Adrenal gland (tissue), 19 donors: ENCODE measurements at places on chromosomes 6 and 20.

- DNase-seq, result no peak
Observed at GRCh38 chr6:112005013-112005371, 48.9 kb upstream of the CCN6 start.

GRCh38 chr6:22651731-22652130, 82.4 kb downstream of the HDGFL1 start:
- no peak for DNase-seq

DNA sequence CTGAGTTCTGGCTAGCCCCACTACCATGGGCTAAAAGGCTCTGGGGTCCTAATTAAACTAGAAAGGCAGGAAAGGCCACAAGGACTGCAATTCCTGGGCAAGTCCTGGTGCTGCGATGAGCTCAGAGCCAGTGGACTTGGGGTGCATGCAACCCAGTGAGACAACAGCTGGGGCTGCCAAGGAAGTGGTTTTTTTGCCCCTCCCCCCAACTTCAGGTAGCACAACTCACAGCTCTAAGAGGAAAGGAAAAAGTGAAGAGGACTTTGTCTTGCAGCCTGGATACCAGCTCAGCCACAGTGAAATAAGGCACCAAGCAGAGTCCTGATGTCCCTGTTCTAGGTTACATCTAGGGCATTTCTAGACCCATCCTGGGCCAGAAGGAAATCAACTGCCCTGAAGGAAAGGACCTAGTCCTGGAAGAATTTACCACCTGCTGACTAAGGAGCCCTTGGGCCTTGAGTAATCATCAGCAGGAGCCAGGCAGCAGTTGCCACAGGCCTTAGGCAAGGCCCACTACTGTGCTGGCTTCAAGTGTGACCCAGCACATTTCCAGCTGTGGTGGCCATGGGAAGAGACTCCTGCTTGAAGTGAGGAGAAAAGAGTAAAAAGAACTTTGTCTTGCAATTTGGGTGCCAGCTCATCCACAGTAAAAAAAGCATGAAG, 358.4 kb downstream of the BTBD3 start:
- no peak for DNase-seq

GRCh38 chr20:44036441-44036840, 121.8 kb downstream of the TOX2 start:
- peak; percentile 1 for DNase-seq

GRCh38 chr6:111388681-111389080, 94.3 kb downstream of the REV3L start:
- no peak for DNase-seq

DNA sequence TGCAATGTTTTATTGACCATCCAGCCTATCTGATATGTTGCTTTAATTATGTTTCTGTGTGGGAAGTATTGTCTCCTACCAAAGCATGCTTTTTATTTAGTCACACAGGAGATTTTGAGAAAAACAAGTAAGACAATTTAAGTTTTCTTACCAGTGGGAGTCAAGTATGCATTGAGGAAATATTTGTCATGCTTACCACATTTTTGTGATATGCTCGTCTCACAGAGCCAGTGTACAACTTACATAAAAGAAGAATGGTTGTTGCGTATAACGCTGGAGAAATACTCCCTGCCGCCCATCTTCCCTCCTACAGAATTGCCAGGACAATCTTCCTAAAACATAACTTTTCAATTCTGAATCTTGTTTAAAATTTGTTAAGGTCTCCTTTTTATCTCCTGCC, 37.1 kb upstream of the FILIP1 start:
- no peak for DNase-seq

- no peak for DNase-seq
Observed at GRCh38 chr20:62428002-62428372, 648 bp upstream of the RBBP8NL start.

- DNase-seq, result peak; percentile 8
Observed at GRCh38 chr20:3121271-3121911, 36.9 kb upstream of the AVP start.
